ENCODE measurements at places on chromosomes 16 and 17. TPM values are rescaled to one million over a fixed set of nuclear protein-coding genes. Genes with fewer than 3 reads are reported as not detected.

The MVD gene
- 32.7 TPM for total RNA-seq

The CCL16 gene
- not detected for total RNA-seq

The ABI3 gene
- 12.9 TPM for total RNA-seq

The KRT33B gene
- not detected for total RNA-seq

The KRT38 gene
- not detected for total RNA-seq

The SLC5A11 gene
- total RNA-seq = not detected

The ADAD2 gene
- not detected for total RNA-seq

The KCNH4 gene
- total RNA-seq = 0.30 TPM

The RASD1 gene
- 217 TPM for total RNA-seq

The GCGR gene
- total RNA-seq = 12.4 TPM

The GPATCH8 gene
- total RNA-seq = 71.2 TPM

The ABCC12 gene
- total RNA-seq = not detected

The CCL2 gene
- 34.7 TPM for total RNA-seq

The PRSS33 gene
- total RNA-seq = not detected

The CDH1 gene
- total RNA-seq = 32.9 TPM

The NPB gene
- total RNA-seq = not detected

The ITGA2B gene
- 2.9 TPM for total RNA-seq

The PLXDC1 gene
- 40.0 TPM for total RNA-seq

The NHLRC4 gene
- total RNA-seq = 5.2 TPM

The IRX3 gene
- total RNA-seq = 10.5 TPM

The CSH1 gene
- not detected for total RNA-seq

The KRTAP1-1 gene
- not detected for total RNA-seq

The KRT27 gene
- not detected for total RNA-seq

The NOD2 gene
- 2.5 TPM for total RNA-seq

The ZNF207 gene
- total RNA-seq = 195 TPM

The BEAN1 gene
- 0.30 TPM for total RNA-seq

The PPP1R9B gene
- total RNA-seq = 28.4 TPM

The KRTAP4-5 gene
- total RNA-seq = not detected

The NGFR gene
- total RNA-seq = 205 TPM

The CIITA gene
- 21.6 TPM for total RNA-seq

The KRT31 gene
- total RNA-seq = not detected

The TPSD1 gene
- total RNA-seq = 14.0 TPM

The STUB1 gene
- total RNA-seq = 213 TPM

The TNFSF13 gene
- total RNA-seq = 44.7 TPM

The ABCA10 gene
- total RNA-seq = 61.0 TPM

The NFATC3 gene
- total RNA-seq = 92.1 TPM

The HIC1 gene
- 64.7 TPM for total RNA-seq

The DPEP2 gene
- total RNA-seq = 1.0 TPM

The PER1 gene
- total RNA-seq = 157 TPM

The ALOX15B gene
- total RNA-seq = 3.8 TPM

The STAT5B gene
- total RNA-seq = 117 TPM

The SCARF1 gene
- 20.3 TPM for total RNA-seq

The RCVRN gene
- total RNA-seq = not detected

The CNTNAP1 gene
- 9.4 TPM for total RNA-seq

The EPX gene
- total RNA-seq = not detected

Data from tibial nerve (tissue), 4 donors.